ENCODE measurements at places on chromosomes 12 and 14. TPM values are rescaled to one million over a fixed set of nuclear protein-coding genes. Genes with fewer than 3 reads are reported as not detected.

GRCh38 chr14:69798339-69798735 lies 1.3 kb upstream of the SLC10A1 start:
- H3K4me3 ChIP-seq: no peak overlapping the region
- H3K27ac ChIP-seq: no peak overlapping the region
- no peak for DNase-seq
- peaks cover 5% of the 10 kb centered on the region for H3K36me3 ChIP-seq
- no peaks in the 10 kb centered on the region for H3K4me1 ChIP-seq

DNA sequence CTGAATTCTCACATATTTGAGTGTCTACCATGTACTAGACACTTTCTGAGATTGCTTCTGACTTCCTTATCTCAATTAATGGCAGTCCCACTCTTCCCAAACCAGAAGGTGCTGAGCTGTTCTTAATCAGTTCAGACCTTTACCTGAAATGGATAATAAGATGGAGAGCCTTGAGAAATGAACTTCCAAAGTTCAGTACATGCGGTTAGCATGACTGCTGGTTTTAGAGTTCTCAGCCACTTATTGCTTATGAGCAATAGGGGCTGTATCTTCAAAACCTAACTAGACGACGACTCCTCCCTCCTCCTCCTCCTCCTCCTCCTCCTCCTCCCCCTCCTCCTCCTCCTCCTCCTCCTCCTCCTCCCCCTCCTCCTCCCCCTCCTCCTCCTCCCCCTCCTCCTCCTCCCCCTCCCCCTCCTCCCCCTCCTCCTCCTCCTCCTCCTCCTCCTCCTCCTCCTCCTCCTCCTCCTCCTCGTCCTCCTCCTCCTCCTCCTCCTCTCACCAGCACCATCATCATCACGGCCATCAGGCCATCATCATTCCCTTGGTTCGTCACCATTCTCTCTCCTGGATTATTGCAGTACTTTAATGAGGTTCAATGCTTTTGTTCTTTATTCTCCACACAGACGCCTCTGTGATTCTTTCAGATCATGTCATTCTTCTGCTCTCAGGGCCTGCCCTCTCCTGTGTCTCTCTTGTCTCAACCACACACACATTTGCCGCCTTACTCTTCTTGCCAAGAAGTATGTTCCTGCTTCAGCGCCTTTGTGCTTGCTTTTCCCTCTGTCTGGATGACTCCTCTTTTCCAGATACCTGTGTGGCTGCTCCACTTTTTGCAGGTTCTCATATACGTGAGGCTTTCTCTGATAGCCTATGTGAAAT lies 2.7 kb downstream of the PCNX1 start:
- peaks cover 5% of the 10 kb centered on the region for H3K36me3 ChIP-seq
- H3K4me1 ChIP-seq: peaks cover 69% of the 10 kb centered on the region
- H3K27ac ChIP-seq: peak overlapping the region; percentile 98
- DNase-seq: no peak

DNA sequence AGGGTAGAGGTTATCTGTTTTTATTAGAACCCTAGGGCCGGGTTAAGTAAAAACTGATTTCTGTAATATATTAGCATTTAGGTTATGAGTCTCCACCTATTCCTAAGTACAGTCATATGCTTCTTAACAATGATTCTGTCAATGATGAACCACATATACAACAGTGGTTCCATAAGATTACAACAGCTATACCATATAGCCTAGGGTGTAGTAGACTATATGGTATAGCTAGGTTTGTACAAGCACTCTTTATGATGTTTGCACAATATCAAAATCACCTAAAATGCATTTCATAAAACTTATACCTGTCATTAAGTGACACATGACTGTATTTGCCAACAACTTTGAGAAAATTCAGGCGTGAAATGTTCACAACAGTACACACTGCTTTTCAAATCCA lies 110.6 kb downstream of the RPL10L start:
- no peak for DNase-seq
- no peak overlapping the region for H3K27ac ChIP-seq
- no peaks in the 10 kb centered on the region for H3K4me1 ChIP-seq
- no peaks in the 10 kb centered on the region for H3K27me3 ChIP-seq

GRCh38 chr12:72753571-72753970 lies 481.4 kb downstream of the TRHDE start:
- H3K27ac ChIP-seq: no peak overlapping the region
- no peak overlapping the region for H3K4me3 ChIP-seq
- H3K27me3 ChIP-seq: no peaks in the 10 kb centered on the region
- H3K36me3 ChIP-seq: peaks cover 1% of the 10 kb centered on the region

DNA sequence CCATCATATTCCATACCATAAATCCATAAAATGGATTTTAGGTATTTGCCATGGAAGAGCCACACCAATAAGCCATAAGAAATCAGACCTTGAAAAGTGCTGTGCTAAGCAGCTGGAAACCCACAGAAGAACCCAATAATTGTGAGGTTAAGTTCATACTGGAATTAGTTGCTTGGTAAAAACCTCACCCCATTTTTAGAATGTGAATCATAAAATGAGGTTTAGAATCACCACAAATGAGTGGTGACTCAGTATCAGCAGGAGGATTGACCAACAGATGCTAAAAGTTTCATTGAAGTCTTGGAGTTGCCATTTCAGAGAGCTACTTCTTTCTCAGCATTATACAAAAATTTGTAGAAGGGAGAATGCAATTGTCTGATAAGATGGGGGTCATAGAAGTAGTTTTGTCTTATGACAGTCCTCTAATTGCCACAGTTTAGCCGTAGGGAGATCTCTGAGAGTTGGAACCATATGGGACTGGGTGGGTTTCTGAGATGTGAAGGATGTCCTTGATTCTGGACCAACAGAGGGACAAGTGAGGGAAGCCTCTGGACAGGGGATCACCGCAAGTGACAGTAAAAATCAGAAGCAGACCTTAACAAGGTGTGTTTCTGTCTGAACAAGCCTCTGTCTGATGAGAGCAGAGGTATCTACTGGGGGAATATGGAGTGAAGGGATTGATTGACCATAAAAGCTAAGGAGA lies 1.4 kb upstream of the STON2 start:
- peak overlapping the region; percentile 81 for H3K27ac ChIP-seq
- DNase-seq: no peak
- peaks cover 30% of the 10 kb centered on the region for H3K27me3 ChIP-seq
- H3K4me1 ChIP-seq: peaks cover 26% of the 10 kb centered on the region
- no peaks in the 10 kb centered on the region for H3K36me3 ChIP-seq

The HOXC10 gene
- total RNA-seq: not detected

DNA sequence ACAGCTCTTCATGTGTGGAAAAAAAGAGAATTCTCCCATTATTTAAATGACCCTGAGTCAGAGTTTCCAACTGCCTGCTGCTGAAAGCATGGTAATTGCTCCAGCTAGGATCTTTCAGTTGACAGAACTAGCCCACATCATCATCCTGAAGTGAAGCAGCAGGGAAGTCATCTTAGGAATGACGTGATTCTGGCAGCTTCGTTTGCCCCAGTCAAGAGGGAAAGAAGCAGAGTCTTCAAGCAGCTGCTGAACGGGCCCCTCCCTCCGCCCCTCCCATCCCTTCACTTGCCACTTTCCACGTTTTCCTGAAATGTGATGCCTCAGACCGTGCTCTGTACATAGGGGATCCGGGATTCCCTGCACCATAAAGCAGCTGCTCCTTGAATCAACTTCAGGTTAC lies 455.0 kb upstream of the TMEM132C start:
- H3K27me3 ChIP-seq: no peaks in the 10 kb centered on the region
- no peaks in the 10 kb centered on the region for H3K4me1 ChIP-seq
- H3K27ac ChIP-seq: no peak overlapping the region
- peaks cover 2% of the 10 kb centered on the region for H3K36me3 ChIP-seq
- DNase-seq: no peak

The OR9K2 gene
- not detected for total RNA-seq

DNA sequence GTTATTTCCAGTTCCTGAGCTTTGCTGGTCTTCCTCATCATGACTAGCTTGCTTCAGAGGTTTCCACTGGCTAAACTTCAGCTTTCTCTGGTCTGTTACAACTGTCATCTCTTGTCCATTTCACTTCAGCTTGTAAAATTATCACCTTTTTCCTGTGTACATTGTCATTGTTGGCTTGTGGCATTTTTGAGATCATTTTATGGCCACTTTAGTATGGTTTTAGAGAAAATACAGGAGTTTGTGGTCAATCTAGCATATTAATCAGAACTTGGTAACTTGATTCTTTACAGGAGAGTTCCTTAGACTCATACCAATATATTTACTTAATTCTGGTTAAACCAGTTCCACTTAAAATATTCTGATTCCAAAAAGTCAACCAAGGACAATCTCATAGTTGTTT lies 235.9 kb upstream of the KITLG start:
- no peak for DNase-seq
- no peaks in the 10 kb centered on the region for H3K27me3 ChIP-seq
- H3K36me3 ChIP-seq: no peaks in the 10 kb centered on the region
- H3K4me3 ChIP-seq: no peak overlapping the region

- H3K27ac ChIP-seq: no peak overlapping the region
- no peaks in the 10 kb centered on the region for H3K27me3 ChIP-seq
- no peaks in the 10 kb centered on the region for H3K36me3 ChIP-seq
- H3K4me1 ChIP-seq: no peaks in the 10 kb centered on the region
These were observed 1568.2 kb upstream of the SEL1L start for GRCh38 chr14:83101846-83102245.

Measured in activated T-cell treated with anti-CD3 and anti-CD28 coated beads, Interleukin-2, amount 50 U/mL, for 72 hours (primary cell).